Fibroblast of skin of left biceps (primary cell): ENCODE measurements at places on chromosomes 7 and 10.
A peak's percentile ranks its signal among the peaks of the same experiment; 100 is the strongest.

DNA sequence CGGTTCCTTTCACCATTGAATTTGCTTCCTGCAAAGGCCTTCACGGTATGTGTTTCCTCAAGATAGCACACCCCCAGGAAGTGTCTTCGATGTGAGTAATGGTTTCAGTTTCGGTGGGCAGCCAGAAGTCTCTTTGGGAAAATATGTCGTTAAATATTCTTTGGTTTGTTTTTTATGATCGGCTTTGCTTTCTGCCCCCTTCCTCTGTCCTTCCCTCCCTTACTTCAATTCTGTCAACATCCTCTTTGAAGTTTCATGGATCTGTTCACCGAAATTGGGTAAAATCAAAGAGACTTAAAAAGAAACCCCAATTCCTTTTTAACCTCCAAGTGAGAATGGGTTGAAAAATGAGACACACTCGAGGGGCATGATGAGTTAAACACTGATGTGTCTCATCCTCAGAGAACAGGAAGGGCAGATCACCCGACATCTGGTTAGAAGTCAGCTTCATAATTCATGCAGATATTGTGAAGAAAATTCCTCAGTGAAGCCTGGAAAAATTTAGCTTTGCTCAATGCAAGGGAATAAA lies 170.8 kb upstream of the HABP2 start:
- DNase-seq, result peak; percentile 60

DNA sequence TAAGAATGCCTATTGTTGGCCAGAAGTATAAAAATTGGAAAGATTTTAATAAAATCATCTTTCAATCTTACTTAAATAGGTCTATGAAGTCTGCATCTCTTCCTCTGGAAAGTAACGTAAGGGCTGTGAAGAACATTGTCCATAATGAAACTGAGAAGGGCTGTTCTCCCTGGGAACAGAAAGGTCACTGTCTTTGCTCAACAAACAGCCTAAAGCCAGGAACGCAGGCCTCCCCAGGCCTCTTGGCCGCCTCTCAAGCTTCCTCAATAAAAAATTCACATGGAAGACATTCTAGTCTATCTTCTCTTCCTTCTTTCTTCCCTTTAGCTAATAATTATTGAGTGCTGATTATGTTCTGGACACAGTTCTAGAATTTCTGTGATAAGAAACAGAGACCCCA lies 9.1 kb upstream of the IDI2 start:
- DNase-seq, result no peak

GRCh38 chr7:27442455-27442854 lies 199.9 kb downstream of the EVX1 start:
- peak; percentile 32 for DNase-seq

- no peak for DNase-seq
These were observed 11.3 kb downstream of the PI4K2A start for GRCh38 chr10:97651773-97652172.

DNA sequence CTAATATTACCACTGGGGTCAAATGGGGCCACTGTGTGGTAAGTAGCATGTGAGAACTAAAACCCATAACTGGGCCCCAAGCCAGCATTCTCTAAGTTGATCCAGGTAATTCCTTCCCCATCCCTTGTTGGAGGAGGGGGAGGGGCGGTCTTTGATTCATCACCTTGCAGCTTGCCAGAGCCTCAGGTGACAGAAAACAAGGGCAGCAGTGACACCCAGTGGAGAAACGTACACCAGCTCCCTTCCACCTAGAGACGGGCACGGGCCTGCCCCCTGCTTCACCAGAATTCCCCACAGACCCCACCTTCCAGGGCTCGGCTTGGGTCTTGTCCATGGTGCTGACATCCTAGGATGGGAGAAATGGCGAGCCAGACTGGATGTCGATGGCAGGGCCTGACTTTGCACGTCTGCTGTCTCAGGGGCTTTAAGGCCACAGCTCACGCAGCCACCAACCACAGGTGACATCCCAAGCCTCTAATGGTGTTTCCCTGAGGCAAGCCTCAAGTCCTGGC lies 102.0 kb downstream of the STRA8 start:
- DNase-seq, result no peak
